ENCODE measurements at places on chromosomes 5 and 9.

DNA sequence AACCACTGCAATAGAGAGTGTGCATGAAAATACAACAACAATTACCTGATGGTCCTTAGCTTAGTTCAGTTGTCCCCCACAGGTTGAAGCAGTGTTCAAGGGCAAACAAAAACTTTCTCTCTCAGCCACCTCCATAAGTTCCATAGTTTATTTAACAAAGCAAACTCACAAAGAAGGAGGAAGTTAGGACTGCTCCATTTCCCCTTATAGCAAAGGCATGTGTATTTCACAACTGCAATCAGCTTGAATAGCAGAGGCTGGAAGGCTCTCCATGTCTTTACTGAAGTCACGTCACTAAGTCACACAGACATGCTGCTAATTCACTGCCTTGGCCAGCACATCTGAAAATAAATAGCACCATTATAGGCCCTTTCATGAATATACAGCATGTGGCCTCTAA lies 43.3 kb downstream of the DOCK8 start:
- DNase-seq: no peak

DNA sequence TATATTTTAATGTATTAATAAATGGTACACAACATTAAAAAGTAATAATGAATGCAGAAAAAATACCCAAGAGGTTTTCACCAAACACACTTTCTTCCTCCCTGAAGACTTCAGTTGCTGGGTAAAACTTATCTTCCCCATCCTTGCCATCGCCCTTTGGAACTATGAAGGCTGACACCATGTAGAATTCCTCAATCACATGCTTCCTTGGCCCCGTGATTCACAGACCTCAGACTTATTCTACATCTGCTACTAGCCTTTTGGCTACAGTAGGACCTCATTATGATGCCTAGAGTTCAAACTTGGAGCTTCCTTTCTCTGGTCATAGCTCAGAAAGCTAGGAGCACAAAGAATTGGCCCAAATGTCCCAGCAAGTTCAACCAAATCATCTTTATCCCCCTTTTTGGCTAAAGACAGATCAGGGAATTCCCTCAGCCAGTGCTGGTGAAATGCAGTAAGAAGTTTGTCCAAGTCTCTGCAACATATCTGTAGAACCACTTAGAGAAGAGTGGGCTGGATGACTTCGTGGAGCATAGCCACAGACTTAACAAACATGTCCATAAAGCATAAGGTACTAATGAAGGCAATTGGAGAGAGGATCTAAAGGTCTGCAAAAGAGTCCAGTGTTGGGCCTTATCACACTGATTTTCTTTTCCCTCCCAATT lies 253.5 kb downstream of the SEC61B start:
- no peak for DNase-seq

- no peak for DNase-seq
Measured at GRCh38 chr5:152488869-152489268, 83.8 kb upstream of the NMUR2 start.

GRCh38 chr9:121071756-121072421 lies 2.9 kb upstream of the CNTRL start:
- DNase-seq: no peak

- DNase-seq: peak; percentile 0
Measured at GRCh38 chr9:77764894-77765780, 117.0 kb upstream of the GNA14 start.

DNA sequence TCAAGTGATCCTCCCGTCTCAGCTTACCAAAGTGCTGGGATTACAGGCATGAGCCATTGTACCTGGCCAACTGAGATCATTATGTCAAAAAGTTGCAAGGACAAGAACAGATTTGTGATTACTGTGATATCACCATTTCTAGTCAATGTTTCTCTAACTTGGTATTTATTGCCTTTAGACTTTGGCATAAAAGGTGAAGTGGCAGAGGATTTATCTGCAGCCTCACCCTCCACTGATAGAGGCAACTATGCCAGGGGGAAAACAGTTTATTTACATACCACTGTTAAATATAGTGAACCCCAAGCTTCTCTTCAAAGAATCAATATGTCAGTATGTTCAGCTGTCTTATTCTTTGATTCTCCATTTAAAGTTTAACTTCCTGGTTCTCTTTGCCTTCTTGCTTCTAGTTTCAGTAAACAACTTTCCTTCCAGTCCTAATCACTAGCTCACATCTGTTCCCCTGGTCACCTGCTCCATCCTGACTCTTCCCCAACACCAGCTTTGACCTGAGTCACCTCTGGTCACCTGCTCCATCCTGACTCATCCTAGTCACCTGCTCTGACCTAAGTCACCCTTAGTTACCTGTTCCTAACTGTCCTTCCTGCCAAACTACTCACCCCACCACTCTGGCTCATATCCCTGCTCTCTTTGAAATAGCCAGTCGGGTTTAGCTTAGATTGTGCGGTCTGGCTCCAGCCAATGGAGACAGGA lies 29.9 kb downstream of the SEMA6A start:
- DNase-seq: no peak

GRCh38 chr9:84411683-84412267 lies 71.2 kb upstream of the SLC28A3 start:
- DNase-seq: no peak

GRCh38 chr5:53948598-53948997 lies 361.8 kb downstream of the ARL15 start:
- DNase-seq: no peak

- DNase-seq: no peak
Measured at GRCh38 chr5:175878021-175878420, 6.6 kb downstream of the CPLX2 start.

GRCh38 chr9:78601957-78602565 lies 305.1 kb downstream of the PSAT1 start:
- DNase-seq: peak; percentile 12
